ENCODE measurements at places on chromosomes 2 and 18.

- no peak for DNase-seq
These were observed 10.1 kb downstream of the SRSF7 start for GRCh38 chr2:38740851-38741731.

GRCh38 chr18:51072586-51073313 is 42.7 kb downstream of the SMAD4 start:
- no peak for DNase-seq

- DNase-seq = no peak
These were observed 147.7 kb downstream of the NETO1 start for GRCh38 chr18:72720116-72720515.

DNA sequence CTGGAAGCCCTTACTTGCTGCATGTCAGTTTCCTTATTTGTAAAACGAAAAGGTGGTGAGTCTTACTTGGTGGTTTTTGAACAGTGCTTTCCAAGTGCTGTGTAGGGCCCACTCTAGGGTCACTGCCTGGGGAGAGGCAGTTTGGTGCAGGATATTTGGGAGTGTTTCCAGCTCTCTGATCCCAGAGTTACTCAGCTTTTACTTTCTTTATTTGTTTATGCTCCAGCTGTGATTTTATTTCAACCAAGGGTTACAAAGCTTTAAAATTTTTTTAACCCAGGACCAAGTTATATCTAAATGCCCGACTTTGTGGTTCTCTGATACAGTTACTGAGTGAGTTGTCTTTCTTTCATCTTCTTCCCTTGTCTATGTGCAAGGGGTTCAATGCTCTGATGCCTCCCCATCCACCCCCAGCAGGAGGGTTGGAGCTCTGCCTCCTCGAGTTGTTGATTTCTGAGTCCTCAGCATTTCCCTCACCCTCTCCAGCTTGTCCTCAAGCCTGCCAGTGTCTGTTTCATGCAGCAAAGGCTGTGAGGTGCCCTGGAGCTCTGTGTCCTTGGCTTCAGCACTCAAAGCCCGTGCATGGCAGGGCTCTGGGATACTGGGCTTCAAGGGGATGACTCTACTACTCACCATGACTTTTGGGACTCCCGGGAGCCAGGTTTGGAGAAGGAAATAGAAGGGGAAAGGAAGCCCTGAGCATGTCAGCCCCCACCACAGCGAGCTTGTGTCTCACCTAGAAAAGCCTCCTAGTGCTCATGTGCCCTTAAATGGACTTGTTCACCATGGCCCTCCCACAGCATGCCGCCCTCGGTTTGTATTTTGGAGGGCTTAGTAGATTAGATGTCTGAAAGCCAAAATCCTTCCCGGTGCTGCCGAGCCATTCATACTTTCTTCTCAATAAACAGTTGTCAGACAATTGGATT is 236.8 kb downstream of the SETBP1 start:
- no peak for DNase-seq

DNA sequence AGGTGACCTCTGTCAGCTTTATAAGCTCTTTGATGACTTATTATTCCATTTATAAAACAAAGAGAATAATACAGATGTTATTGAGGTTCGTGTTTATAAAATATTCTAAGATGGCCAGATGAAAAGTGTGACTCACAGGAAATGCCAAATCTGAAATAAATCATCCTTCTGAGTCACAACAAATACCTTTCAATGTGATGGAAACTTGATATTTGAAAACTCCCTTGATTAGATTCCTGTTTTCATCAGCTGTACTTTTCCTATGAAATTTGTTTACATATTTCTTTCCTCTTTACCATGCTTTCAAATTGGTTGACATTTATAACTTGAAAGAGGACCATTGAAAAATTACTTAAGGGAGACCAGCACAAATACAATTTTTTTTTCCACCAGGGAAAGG is 30.6 kb upstream of the PPP1R1C start:
- DNase-seq = no peak

DNA sequence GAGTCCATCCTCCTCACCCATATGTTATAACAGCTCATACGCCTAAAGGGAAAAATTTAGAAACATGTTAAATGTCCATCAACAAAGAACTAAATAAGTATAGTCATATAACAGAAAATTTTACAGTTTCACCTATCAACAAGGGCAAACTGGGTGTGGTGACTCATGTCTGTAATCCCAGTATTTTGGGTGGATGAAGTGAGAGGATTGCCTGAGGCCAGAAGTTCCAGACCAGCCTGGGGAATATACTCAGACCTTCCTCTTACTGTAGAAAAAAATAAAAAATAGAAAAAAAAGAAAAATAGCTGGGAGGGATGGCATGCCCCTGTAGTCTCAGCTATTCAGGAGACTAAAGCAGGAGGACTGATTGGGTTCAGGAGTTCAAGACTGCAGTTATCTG is 48.3 kb upstream of the GULP1 start:
- DNase-seq = no peak

DNA sequence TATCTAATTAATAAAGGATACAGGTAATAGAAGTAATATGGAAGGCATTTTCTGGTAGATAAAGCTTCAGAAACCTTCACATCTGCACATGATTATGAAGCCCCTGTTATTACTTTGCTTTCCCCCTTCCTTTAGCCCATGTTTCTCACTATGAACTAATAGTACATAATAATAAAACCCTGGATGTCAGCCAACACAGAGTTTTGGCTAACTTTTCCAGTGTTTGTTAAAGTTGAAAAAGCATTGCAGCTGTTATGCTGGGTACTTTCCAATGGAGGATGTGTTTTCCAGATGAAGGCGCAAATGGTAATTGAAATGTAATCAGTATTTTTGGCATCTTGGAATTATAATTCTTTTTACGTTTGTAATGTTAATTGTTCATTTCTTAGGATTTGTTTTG is 43.5 kb downstream of the SPTBN1 start:
- no peak for DNase-seq

DNA sequence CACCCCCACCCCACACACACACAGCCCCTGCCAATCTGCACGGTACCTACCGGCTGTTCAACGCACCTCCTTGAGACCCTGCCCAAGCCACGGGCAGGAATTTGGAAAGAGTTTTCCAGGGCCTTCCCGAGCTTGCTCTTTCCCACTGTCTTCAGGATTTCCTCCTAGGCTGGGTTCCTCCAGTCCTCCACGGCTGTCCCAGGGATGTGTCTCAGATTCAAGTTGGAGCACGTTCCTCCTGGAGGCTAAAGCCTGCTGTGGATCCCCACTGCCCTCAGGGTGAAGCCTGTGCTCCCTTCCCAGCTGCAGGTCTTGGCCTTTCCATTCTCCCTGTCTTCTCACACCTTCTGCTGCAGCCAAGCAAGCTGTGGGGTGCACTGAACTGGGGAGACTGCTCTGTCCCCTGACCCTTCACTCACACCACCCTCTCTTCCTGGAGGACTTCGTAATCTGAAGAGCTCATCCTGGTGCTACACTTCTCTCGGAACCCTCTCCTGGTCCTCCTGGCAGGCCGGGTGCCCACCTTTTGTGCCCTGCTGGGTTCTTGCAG is 54.9 kb upstream of the HS6ST1 start:
- no peak for DNase-seq

DNA sequence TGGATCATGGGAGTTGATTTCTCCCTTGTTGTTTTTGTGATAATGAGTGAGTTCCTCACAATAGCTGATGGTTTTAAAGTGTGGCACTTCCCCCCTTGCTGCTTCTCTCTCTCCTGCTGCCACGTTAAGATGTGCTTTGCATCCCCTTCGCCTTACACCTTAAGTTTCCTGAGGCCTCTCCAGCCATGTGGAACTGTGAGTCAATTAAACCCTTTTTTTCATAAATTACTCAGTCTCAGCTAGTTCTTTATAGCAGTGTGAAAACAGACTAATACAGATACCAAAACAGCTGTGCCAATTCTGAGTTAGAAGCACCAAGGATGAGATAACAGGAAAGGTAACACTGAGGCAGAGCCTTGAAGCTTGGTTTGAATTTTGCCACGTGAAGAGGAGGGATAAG is 44.7 kb downstream of the ITSN2 start:
- peak; percentile 13 for DNase-seq

DNA sequence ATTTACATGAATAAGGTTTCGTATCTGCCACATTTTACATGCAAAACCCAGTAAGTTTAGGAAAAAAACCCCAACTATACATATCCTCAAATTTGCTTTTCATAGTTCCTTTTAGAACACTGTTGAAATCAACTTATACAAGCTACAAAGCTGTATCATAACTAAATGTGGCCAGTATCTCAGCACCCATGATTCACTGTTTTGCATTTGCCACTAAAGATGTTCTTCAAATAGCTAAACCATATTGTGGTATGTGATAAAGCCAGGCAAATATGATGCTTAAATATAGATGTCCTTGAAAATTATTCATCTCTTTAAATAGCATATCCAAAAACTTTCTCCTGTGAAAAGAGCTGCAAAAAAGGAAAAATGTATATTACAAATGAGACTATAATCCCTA is 29.9 kb downstream of the ROCK2 start:
- DNase-seq = no peak

DNA sequence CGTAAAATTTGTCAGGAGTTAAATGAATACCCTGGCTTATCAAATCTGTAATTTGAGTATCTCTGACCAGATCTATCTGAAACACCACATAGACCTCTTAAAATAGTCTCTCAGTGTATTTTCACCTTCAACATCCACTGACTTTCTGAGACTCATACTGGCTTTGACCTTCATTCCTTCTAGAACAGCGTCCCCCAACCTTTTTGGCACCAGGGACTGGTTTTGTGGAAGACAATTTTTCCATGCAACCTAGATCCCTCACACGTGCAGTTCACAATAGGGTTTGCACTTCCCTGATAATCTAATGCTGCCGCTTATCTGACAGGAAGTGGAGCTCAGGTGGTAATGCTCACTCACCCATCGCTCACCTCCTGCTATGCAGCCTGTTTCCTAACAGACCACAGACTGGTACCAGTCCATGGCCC is 3.2 kb downstream of the NBAS start:
- DNase-seq = no peak

DNA sequence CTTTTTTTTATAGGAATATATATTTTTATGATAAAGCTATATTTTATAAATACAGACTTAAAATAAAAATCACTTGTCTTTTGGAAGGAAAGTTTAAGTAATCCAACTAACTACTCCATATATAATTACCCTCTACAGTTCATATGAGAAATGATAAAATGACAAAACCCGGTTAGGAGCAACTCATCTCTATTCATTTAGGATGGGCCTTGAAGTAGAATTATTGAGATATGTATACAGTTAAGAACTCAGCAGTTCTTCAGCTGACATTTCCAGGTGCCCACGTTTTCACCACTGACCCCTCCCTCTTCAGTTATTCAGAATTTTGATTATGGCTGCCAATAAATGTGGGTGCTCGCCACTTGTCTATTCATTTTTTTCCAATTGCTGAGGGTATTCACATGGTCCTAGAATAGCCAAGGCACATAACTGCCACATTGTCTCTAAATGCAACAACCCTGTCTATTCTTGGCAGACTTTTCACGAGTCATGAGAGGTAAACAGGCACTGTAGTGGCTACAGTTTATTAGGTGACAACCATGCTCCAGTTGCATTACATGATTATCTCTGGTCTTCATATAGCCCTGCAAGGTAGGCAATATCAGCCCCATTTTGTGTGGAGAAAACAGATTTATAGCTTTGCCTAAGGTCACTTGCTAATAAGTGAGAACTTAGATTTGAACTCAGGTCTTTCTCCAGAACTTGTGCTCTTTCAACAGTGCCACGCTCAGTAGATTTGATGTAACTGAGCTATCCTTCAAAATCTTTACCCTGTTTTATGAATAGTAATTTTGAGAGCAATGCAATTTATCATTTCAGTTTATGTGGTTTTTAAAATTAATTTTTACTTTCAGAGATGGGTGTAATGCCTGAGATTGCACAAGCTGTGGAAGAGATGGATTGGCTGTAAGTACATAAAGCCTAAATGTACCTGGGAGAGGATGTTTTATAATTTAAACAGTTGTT is 2.9 kb downstream of the DDX1 start:
- DNase-seq = no peak

Data from GM19239 (cell line).